Lower lobe of right lung (tissue), 2 donors: ENCODE measurements at places on chromosomes 2 and 18. TPM values are rescaled to one million over a fixed set of nuclear protein-coding genes. Genes with fewer than 3 reads are reported as not detected.

The IL1RL1 gene
- 69.6 TPM for total RNA-seq

- no peak for DNase-seq
Observed at GRCh38 chr2:176914371-176914770, 298.2 kb upstream of the HNRNPA3 start.

The DSG1 gene
- total RNA-seq, result not detected

DNA sequence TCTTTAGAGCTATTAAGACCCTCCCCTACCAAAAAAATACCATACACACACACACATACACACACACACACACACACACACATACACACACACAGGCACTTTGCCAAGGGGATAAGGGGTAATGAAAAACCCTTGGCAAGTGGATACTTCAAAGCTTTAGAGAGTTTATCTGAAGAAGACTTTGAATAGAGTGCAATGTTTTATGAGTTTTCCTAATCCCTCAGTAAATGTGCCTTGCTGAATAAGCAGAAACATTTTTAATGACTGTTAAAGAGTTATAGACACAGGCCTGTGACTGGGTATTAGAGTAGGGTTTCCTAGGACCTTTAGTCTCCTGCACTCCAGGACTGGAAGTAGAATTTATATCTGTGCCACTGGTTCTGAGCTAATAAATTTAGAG is 75.5 kb upstream of the CTAGE1 start:
- no peak for DNase-seq
